ENCODE measurements at places on chromosomes 1 and 21.

- DNase-seq = no peak
Observed at GRCh38 chr1:236108027-236108648, 34.2 kb upstream of the GPR137B start.

DNA sequence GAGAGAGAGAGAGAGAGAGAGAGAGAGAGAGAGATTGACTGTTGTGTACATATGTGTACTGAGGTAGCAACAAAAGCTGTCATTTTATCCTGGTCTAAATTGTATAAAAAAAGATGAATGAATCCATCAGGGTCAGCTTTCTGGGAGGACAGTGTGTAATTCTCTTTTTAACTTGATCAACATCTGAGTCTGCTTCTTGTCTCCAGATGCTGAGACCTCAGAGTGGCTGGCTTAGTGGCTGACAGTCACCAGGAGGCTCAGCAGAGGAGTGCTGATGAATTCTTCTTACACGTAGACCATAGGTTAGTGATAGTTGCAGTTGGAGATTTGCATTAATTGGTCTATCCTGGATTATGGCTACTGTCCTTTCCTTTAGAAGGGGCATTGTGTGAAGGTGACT is 28.5 kb upstream of the PLXNA2 start:
- DNase-seq = no peak

- no peak for DNase-seq
Observed at GRCh38 chr1:207752456-207752998, 673 bp downstream of the CD46 start.

DNA sequence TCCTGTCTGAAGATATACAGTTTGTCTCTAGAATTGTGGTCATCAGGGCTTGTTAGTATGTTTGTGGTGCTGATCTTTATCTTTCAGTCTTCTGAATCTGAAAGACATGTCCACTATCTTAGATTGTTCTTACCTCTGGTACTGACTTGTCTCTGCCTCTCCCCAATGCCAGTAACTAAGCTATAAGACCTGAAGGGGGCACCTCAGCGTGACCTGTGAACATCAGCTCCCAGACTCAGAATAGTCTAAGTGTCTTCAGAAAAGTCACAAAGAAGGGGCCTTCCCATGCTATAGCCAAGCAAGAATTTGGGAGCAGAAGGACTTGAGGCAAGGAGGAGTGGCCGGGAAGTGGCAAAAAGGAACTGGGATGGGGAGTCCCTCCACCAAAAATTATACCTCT is 178.1 kb downstream of the NTNG1 start:
- DNase-seq = no peak

GRCh38 chr1:211280910-211281309 is 21.7 kb downstream of the RCOR3 start:
- no peak for DNase-seq

- DNase-seq = no peak
Observed at GRCh38 chr1:177490036-177490639, 319.4 kb downstream of the BRINP2 start.

DNA sequence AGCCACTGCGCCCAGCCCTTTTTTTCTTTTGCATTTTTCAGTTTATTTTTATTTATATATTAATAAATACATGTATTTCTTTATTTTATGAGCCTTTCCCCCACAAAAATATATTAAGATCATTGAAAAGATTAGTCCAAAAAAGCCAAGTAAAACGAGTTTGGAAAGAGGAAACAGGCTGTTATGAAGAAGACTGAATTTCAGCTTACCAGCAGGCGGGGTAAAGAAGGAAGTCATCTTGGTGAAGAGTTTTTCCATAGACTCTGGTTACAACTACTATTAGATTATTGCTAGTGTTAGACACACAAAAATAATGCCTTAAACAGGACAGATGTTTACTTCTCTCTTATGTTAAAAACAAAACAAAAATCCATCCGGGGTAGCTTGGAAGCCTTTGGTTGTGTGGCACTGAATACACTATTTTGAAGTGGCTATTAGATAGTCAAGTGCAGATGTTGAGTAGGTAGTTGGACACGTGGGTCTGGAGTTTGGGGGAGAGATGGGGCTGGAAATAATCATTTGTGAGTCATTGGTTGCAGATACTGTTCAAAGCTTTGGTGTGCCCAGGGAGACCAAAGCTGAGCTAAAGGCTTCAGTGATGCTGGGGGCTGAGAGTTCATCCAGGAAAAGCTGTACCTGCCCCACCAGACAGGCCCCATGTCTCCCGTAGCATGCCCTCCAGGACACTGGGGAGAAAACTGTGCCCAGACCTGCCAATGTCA is 8.7 kb upstream of the LRRC71 start:
- no peak for DNase-seq

DNA sequence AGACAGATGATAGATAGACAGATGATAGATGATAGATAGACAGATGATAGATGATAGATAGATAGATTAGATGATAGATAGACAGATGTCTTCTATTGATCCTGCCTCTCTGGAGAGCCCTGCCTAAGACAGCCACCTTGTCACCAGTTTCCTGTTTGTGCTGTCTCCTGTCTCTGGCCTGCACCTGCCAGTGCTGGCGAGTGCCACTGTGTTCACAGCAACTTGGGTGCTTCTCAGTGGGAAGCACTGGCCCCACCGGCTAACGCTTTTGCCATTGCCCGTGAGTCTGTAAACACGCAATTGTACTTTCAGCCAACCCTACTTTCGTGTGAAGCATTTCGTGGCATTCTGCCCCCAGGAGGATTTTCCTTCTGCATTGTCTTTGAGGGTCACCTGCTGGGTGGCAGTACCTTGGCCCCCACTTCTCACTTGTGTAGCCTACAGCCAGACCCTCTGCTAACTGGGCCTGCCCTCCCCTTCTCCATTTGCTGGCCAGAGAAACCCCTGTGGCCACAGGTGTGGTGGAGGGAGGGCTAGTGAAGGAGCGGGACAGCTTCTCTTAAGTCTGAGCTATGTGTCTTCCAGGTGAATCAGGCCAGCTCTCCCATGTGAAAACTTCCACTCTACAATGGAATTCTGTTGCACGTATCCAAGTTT is 23.4 kb upstream of the PDE9A start:
- DNase-seq = no peak

DNA sequence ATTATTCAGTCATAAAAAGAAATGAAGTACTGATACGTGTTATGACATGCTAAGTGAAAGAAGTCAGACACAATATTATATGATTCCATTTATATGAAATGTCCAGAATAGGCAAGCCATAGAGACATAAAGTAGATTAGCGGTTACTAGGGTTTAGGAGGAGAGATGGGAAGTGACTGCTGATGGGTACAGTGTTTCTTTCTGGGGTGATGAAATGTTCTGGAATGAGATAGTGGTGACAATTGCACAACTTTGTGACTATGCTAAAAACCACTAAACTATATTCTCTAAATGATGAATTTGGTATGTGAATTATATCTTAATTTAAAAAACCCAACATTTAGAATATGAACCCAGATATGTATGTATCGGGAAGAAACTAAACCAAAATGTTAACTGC is 27.6 kb downstream of the IPP start:
- peak; percentile 15 for DNase-seq

All from stromal cell of bone marrow (primary cell).